ENCODE measurements at places on chromosomes 4 and X.
A peak's percentile ranks its signal among the peaks of the same experiment; 100 is the strongest.

- DNase-seq = no peak
These were observed 43.7 kb upstream of the HAND2 start for GRCh38 chr4:173573725-173574124.

DNA sequence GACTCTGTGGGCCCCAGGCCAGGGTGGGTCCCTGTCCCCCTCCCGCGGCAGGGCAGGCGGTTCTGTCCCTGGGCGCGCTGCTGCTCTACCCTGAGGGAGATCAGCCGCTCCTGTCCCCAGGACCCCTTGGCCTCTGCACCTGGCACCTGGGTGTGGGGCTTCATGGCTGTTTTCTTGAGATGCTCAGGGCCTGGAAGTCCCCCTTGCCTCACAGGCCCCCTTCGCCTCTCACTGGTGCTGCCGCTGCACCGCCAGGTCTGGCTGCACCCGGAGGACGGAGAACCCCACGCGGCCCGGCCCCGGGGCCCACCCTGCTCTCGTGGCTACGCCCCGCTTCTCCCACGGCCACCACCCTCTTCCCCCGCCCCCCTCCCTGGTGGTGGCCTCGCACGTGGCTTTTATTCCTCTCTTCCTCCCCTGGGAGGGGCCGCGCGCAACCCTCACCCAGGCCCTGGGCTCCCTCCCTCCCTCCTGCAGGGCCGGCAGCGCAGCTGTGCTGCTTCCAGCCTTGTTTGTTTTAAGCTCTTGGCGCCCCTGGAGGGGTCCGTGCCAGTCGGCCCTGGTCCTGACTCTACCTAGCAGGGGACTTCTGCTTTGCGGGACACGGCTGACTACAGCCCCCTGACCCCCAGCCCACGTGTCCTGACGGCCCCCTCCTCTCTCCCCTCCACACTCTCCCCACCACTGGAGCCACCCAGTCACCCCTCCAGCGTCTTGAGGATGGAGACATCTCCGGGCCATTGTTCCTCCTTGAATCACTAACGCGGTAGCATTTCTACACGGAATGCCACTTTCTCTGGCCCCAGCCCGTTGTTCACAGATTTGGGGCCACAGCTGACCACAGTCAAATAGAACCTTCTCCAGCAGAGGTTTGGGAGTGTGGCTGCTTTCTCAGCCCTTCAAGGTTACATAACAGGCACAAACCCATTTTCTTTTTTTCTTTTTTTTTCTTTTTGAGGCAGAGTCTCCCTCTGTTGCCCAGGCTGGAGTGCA is 20.6 kb upstream of the CLDN24 start:
- no peak for DNase-seq

DNA sequence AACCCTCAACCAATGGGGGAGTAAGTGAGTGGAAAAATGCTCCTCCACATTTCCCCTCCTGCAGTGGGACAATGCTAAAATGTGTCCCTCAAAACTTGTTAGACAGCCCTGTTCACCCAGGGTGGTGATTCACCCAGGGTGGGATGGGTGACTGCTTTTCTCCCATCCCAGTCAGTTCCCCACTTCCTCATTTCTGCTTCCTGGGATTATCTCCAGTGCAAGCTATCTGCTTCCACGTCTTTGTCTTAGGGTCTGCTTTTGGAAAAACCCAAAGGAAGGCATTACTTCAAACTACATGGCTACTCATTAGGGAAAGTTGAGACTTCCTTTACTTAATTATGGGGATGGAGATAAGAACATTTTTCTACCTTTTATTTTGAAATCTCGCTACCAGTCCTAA is 45.5 kb downstream of the ETNPPL start:
- no peak for DNase-seq

DNA sequence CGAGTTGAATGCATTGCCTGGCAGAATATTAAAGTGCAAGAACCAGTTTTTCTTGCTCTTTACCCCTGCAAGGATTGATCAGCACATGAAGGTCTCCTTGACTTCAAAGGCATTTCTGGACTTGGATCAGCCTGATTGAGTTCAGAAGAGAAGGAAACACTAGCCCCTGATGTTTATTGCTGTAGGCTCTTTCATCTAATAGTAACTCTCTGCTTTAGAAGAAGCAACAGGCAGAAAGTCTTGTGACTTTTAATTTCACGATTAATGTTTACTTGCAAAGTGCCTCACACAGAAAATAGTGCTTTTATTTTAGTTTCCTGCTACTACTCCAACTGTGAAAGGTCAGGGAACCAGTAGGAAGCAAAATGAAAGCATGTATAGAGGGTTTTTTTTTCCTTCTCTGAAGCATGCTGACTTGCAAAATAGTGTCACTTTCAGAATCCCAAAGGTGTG is 69.1 kb downstream of the PCDH7 start:
- DNase-seq = no peak

GRCh38 chr4:47855350-47855749 is 17.5 kb upstream of the CORIN start:
- DNase-seq = no peak

DNA sequence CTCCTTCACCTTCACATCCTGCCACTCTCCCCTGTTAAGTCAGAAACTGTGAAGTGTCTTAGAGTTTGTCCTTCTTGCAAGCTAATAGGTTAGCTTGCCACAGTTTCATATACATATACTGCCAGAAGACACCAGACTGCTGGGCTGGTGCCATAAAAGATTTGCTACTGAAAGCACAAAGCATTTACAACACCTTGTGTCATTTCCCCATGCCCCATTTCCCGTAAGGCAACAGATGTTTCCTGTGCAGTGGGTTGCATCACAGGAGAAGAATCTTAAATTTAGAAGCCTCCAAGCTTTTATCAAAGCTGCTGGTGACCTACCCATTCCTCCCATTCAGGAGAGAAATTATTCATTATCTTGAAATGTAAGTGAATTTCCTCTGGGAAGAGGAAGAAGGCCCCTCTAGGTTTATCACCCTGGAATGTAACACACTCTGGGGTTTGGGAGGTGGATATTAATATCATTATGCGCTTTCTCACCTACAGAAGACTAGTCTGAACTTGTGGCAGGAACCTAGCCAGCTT is 34.5 kb upstream of the RAB33B start:
- DNase-seq = no peak

DNA sequence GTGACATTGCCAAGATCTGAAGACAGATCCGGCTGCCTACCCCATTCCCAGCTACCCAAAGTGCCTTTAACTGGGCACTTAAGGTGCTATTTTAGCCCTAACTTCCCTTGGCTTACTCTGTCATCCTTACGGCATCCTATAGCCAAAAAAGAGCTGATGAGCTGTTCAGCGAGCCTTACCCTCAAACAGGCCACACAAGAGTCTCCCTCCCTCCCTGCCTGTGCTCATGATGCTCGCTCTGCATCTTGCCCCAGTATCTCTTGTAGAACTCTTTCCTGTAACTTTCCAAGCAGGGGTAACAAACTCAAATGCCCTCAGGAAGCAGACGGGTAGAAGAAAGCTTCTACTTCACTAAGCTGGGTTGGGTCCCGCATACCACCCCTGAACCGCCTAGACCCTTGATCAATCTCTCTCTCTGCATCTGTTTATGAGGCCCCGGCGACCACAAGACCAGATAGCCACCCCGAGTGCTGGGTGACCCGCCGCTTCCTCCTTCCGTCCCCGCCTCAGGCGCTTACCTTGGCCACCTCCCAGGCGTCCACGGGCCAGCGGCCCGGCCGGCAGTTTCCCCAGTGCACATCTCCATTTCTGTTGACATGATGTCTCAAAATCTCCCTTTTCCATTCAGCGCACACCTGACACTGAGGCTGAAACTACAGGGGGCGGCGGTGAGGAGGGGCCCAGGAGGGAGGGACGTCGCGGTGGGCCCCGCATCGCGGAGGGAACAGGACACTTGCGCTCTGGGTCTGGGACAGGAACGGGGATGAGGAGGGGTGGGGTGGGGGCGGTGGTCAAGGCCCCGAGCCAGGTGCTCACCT is 663 bp downstream of the CXorf38 start:
- peak; percentile 37 for DNase-seq

DNA sequence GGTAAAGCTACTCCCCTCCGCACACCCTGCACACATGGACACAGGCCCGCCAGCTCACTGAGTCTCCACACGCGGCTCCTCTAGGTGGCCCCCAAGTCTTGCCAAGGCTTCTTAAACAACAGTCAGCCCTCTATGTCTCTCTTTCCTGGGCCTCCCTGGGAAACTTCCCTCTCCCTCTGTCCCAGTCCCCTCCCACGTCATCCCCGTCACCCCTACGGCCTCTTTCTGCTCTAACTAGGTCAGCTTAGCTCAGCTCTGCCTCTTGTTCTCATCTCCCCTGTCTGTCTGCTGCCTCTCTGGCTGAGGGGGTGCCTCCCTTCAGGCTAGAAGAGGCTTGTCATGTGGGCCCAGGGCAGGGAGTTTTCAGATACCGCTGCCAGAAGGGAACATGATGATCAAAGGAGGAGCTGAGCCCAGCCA is 38.8 kb downstream of the SEPTIN6 start:
- DNase-seq = no peak

DNA sequence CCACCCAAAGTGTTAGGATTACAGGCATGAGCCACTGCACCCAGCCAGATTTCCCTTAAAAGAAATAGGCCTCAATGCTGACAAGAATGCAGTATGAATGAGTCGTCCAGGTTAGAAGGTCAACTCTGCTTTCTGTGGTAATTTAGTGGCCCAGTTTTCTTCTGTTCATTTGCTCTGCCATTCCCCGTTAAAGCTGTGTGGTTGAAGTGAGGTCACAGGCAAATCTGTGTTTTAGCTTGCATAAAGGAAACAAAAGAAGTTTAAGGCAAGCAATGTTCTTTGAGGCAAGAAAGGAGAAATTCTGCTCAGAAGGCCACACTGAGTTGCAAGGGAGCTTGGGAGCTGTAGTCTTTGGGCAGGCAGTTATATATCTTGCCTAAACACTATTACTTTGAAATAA is 176.8 kb downstream of the LARP7 start:
- DNase-seq = no peak

DNA sequence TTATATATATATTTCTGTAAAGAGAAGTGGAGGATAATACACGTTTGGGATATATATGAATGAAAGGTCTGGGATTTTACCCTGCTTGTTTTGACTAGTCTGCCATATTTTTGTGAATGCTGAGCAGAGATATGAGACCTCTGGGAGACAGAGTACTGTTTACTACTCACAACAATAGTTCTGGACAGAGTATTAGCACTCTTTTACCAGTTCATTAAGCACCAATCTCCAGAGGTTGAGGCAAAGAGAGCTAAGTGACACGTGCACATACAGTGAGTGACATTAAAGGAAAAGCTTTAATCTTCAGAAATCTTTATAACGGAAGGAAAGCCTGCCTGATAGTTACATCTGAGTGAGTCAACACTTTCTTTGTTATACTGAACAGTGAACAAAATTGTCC is 1452.7 kb upstream of the TENM3 start:
- DNase-seq = no peak

Measured in hematopoietic multipotent progenitor cell treated with erythropoietin and hydrocortisone succinate and interleukin-3 and kit ligand, for 17 days (in vitro differentiated cells).